Muscle of back (tissue), 13 donors: ENCODE measurements at places on chromosomes 3 and 15.

DNA sequence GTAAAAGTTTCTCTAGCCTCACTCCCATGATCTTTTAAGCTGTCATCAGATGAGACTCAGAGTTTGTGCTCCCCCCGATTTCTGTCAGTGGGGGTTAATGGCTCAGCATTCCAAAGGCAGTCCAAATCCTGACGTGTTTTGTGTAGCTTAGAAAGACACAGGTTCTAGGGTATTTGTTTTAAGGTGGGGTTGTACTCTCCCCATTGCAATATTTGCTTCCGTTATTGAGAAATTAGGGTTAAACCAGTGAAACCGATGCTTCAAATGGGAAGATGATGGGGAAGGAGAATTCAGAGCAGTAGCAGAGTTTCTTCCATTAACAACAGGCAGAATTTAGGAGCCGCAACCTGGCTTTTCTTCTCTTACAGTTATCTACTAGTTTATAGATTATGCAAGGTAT lies 3.4 kb downstream of the PIGB start:
- no peak for DNase-seq

GRCh38 chr3:108150200-108150599 lies 59.4 kb upstream of the CD47 start:
- no peak for DNase-seq

GRCh38 chr3:50373146-50374051 lies 14.1 kb upstream of the TMEM115 start:
- no peak for DNase-seq

- no peak for DNase-seq
Measured at GRCh38 chr3:160471892-160472291, 22.3 kb upstream of the TRIM59 start.

DNA sequence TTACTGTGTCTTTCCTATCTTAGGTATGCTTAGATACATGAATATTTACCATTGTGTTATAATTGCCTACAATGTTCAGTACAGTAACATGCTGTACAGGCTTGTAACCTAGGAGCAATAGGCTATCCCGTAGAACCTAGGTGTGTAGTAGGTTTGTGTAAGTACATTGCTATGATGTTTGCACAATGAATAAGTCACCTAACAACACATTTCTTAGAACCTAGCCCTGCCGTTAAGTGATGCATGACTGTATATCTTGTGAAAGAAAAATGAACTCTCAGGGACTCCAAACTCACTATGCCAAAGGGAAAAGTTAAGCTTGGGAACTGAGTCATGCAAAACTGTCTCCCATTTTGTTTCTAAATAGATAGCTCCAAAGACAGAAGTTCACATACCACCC lies 91.5 kb upstream of the ACP3 start:
- DNase-seq, result no peak

DNA sequence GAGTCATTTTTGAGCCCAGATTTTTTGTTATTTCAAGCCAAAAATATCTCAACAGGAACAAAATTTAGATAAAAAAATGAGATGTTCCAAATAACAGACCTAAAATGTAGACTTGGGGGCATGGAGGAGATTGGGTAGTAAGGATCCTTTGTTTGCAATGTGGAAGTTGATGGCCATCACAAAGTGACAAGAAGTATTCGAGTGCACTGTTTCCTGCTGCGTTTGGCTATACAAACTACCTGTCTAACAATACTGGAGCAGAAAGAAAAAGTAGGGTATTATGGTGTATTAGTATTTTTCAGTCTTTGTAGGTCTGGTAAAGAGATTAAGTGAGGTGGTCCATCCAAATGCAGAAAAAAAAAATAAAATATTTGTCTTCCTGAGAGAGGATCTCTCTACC lies 284.2 kb downstream of the C3orf38 start:
- no peak for DNase-seq

GRCh38 chr3:42663581-42664437 lies 10.3 kb downstream of the ZBTB47 start:
- no peak for DNase-seq

DNA sequence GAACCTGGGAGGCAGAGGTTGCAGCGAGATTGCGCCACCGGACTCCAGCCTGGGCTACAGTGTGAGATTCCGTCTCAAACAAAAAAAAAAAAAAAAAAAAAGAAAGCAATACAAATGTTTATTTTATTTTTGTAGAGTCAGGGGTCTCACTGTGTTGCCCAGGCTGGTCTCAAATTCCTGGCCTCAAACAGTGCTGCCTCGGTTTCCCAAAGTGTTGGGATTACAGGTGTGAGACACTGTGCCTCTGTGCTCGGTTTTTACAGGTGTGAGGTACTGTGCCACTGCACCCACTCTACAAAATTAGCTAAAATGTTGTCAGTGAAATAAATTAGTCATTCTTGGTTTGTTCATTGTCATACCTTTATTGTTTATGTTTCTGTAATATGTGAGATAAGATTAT lies 5.5 kb downstream of the PIAS1 start:
- DNase-seq, result no peak

GRCh38 chr3:186806089-186807055 lies at the start of gene RFC4:
RFC4 (minus strand) TSS chr3:186806482; CDS start chr3:186804713, 1,769 bp downstream.
- DNase-seq, result peak; percentile 94

GRCh38 chr3:9754678-9755077 lies 4.9 kb downstream of the OGG1 start:
- no peak for DNase-seq

GRCh38 chr3:32685543-32686185 lies 676 bp downstream of the CNOT10 start:
- no peak for DNase-seq

GRCh38 chr3:58173669-58174398 lies 36.9 kb downstream of the DNASE1L3 start:
- DNase-seq, result no peak

GRCh38 chr15:70424937-70425411 lies 327.3 kb upstream of the TLE3 start:
- DNase-seq, result no peak

DNA sequence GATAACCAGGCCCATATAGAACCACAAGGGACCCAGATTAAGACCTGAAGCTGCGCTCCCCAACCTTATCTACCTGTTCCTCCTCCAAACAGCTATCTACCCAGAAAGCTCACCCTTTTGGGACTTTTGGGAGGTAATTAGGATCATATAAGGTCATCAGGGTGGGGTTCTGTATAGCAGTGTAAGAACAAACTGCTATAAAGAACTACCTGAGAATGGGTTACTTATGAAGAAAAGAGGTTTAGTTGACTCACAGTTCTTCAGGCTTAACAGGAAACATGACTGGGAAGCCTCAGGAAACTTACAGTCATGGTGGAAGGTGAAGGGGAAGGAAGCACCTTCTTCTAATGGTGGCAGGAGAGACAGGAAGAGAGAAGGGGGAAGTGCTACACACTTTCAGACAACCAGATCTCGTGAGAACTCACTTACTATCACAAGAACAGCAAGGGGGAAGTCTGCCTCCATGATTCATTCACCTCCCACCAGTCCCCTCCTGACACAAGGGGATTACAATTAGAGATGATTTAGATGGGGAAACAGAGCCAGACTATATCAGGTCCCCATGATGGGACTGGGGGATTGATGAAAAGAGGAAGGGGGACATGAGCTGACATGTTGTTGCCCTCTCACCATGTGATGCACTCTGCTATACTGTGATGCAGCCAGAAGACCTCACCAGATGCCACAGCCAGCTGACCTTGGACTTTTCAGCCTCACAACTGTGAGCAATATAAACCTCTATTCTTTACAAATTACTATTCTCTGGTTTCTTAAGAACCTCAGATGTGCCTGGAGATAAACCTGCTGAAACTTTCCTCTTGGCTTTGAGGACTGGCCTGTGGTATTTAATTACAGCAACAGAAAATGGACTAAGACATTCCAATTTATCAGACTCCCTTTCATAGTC lies 15.3 kb upstream of the FMN1 start:
- no peak for DNase-seq

DNA sequence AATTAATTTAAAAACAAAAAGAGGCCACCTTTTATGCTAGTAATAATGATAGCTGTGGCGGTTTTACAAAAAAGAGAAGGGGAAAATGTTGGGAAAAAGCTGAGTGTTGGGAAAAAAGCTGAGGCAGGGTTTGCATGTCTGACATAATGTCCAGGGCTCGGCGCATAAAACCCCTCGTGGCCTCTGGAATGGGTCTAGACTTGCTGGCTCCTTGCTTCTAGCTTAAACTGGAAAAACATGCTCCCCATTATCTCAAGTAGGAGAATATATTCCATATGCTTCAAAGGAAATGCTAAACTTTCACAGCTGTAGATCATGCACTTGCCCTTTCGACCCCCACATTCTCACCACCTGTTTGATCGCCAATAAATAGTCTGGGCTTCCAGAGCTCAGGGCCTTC lies 53.0 kb downstream of the CYP19A1 start:
- peak; percentile 73 for DNase-seq

DNA sequence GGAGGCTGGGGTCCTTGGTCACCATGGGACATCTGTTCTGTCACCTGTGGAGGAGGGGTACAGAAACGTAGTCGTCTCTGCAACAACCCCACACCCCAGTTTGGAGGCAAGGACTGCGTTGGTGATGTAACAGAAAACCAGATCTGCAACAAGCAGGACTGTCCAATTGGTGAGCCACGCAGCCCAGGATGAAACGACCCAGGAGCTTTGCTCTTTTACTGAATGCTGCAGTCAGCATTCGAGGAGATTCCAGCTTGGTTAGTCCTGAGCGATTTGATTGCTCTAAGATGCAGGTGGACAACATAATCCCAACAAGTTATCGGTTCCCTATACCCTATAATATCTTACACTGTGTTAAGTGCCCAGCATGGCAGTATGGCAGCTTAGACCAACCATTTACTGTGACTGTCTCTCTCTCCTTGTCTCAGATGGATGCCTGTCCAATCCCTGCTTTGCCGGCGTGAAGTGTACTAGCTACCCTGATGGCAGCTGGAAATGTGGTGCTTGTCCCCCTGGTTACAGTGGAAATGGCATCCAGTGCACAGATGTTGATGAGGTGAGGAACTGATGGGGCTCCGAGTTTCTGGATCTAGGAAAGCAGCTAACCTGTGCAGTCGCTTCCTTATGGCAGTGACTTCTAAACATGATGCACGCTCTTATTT lies 7.8 kb downstream of the THBS1 start:
- no peak for DNase-seq

DNA sequence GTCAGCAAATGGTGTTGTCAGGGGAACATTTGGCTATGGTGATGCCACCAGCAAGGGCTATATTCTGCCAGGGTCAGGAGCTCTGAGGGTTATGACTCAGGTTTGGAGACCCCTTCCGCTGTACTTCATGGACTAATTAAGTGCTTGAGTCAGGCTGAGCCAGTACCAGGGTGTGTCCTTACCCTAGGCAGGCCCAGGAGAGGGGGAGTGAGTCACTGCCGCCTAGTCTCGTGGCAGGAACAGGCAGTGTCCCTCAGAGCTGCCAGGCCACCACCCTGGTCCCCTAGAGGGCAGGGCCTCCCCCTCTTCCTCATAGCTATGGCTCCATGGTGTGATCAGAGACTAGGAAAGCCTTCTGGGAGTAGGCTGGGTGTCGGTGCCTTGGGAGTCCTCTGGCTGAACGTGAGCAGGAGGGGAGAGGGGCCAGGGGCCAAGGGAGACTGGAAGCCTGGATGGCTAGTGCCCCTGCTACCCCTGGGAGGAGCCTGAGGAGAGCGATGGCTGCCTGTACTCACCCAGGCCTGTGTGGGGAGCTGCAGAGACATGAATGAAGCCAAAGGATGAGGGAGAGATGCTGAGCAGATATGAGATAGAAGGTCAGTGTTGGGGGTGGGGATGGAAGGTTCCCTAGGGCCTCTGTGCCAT lies 10.6 kb downstream of the MAPKAPK3 start:
- DNase-seq, result no peak

- no peak for DNase-seq
Measured at GRCh38 chr3:136021803-136022202, 56.3 kb downstream of the PPP2R3A start.
